ENCODE measurements at places on chromosomes 7 and 10. TPM values are rescaled to one million over a fixed set of nuclear protein-coding genes. Genes with fewer than 3 reads are reported as not detected.

GRCh38 chr10:128301051-128301450, 174.8 kb upstream of the MKI67 start:
- DNase-seq, result no peak

- no peak for DNase-seq
Measured at GRCh38 chr7:99531354-99531765, 20.6 kb downstream of the FAM200A start.

DNA sequence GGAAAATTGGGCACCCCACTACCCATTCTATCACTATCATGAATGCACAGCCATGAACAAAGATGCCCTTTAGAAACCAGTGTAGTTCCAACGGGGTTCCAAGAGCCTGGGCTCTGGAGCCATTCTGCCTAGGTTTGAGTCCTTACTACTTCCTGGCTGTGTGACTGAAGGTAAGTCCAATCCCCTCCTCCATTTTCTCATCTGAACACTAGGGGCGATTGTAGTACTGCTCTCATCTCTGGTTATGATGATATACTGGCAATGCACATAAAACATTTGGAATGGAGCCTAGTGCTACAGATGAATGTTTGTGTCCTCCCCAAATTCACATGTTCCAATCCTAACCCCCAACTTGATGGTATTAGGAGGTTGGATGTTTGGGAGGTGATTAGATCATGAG, 28.1 kb upstream of the CDH23 start:
- no peak for DNase-seq

The LRMDA gene
- total RNA-seq, result 5.5 TPM

The LANCL2 gene
- total RNA-seq, result 15.7 TPM

The EN2 gene
- 3.2 TPM for total RNA-seq

- no peak for DNase-seq
Measured at GRCh38 chr7:17326378-17326777, 27.9 kb downstream of the AHR start.

GRCh38 chr10:62437696-62438095, 63.5 kb downstream of the ZNF365 start:
- DNase-seq, result peak; percentile 59

The MRLN gene
- not detected for total RNA-seq

The SFRP5 gene
- 0.20 TPM for total RNA-seq

- DNase-seq, result no peak
Measured at GRCh38 chr7:73560109-73560835, 2.8 kb upstream of the BCL7B start.

The NEUROG3 gene
- not detected for total RNA-seq

The LBX1 gene
- total RNA-seq, result not detected

DNA sequence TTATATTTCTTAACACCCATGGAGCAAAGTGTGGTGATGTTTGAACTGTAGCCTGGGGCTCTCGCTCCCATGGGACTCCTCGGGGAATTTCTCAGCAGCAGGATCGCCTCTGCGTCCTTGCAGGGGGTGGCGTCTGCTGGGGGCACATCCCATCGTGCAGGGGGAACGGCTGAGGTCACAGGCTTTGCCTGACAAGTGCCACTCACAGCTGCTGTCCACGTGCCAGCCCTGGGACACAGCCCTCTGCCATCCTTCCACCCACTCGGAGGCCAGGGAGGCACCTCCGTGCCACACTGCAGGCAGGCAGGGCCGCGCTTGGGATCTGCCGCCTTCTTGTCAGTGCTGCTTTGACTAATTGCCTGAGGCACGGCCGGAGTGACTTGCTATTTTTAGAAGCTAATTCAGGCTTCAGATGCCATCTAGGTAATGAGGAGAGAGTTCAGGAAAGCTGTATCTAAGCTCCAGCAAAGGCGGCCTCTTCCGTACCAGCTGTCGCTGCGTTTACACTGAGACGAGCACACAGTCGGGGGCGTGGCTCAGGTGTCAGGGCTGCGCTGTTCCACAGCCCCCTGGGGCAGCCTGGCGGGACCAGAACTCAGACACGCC, 45.7 kb downstream of the PITRM1 start:
- no peak for DNase-seq

DNA sequence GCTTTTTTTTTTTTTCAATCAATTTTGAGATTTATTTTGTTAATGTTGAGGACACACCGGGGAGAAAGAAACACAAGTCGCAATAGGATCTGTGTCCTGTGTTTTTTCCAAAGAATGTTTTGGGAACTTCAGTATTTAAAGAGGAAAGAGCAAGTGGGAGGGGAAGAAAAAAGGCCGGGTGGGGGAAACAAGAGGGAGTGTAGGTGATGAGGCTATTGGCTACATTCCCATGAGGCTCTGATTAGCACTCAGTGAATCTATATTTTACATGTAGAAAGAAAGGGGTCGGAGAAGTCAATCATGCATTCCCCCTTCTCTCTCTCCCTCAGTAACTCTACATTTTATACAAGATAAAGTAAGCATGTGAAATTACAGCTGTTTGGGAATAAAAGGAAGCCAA, 4.1 kb downstream of the ZNF680 start:
- DNase-seq, result no peak

GRCh38 chr10:130043491-130043890, 67.1 kb downstream of the C10orf143 start:
- DNase-seq, result no peak

The PODXL gene
- 15.5 TPM for total RNA-seq

- no peak for DNase-seq
Measured at GRCh38 chr7:96016056-96016586, 243.8 kb downstream of the DYNC1I1 start.

DNA sequence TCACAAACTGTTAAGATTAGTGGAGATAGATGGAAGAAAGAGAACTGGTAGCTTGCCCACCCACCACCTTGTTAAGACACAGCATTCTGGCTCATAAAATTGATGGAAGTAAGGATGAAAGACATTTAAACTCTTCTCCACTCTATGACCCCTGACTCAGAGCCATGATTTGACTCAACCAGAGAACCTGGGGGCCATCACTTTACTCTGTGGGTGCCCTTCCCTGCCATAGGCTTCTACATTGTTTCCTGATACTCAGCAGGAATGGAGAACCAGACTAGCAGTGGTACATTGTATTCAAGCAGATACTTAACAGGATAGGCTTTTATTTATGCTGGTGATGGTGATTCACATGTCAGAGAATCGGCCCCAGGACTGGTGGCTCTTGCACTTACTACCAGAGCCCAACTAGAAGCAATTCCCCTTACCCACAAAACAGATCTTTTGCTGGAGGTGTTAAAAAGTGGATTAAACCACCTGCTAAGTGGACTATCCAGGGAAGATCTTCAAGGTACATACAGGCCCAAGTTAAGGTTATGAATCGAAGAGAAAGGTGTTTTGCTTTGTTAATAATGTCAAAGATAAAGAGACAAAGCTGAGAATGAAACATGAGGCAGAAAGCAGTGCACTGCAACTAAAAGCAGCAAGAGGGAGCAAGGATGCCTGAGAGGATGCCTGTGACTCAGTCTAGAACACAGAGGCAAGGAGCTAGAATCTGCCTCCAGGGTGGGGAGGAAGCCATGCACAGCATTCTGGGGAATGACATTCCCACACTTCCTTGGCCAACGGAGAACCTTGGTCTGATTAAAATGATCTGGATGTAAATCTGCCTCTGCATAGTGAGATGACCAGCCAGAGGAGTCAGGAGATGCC, 36.0 kb upstream of the GLI3 start:
- no peak for DNase-seq

DNA sequence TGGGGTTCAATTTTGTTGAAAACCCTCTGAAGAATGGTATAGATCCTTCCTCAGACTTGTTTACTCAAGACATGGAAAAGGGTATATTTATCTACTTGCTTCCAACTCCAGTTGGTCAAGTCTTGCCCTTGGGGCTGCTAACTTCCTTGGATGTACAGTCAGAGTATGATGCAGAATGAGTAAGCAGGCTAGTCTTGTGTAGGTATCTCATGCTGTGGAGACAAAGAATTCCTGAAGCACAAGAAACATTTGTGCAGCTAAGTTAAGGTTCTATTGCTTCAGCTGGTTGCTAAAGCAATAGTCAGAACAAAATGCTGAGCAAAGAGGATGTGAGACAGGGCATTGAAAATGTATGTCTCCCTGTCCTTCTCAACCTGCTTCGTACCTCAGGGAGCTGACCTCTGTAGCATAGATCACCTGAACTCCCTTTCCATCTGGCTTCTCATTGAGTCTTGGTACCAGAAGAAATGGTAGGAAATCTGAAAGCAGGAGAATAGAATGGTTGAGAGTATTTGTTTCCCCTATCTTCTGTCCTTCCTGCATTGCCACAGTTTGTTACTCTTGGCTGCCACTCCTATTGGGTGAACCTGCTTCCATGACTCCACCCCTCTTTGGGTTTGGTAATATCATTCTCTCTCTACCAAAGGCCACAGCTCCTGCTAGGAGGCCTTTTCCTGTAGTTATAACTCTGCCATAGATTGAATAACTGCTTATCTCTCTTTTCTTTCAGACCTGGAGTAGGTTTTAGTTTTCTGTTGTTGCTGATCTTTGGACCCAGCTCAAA, 346.0 kb downstream of the PHF14 start:
- DNase-seq, result no peak

DNA sequence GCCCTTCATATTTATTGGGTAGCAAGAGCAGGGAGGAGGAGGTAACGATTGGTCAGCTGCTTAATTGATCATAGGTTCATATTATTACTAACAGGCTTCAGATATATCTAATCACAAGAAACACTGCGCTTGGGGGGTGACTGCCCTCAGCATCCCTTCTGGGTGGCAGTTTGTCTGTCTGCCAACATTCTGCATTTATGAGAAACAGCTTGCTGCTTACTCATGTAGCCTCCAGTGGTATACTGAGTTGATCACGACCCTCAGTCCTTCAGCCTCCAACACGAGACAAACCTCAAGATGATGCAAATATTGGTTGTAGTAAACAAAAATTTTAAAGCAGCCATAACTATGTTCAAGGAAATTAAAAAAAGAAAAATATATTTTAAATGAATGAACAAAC, 657.8 kb upstream of the PHF14 start:
- DNase-seq, result no peak

DNA sequence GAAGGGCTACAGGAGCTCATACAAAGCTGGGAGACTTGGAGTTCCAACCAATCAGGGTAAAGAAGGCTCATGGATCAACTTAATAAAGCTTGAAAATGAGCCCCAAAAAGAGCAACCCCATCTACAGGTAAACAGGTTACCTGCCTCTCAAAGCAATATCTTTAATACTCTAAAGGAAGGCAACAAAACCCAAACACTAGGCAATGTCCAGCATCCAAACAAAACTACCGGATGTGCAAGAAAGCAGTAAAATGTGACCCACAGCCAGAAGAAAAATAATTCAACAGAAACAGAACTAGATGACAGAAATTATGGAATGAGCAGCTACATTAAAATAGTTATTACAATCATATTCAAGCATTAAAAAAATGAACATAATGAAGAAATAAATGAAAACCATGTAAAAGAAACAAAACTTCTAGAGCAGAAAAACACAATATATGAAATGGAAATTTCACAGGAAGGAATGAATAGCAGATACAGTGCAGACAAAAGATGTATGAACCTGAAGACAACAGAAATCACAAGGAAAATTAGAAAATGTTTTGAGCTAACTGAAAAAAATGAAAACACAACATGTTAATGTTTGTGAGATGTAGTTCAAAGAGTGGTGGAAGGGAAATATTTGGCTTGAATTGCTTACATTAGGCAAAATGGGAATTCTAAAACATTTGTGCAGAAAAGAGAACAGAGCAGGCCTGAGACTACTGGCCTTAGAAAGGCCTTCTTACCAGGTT, 30.5 kb upstream of the ZMIZ1 start:
- DNase-seq, result no peak

DNA sequence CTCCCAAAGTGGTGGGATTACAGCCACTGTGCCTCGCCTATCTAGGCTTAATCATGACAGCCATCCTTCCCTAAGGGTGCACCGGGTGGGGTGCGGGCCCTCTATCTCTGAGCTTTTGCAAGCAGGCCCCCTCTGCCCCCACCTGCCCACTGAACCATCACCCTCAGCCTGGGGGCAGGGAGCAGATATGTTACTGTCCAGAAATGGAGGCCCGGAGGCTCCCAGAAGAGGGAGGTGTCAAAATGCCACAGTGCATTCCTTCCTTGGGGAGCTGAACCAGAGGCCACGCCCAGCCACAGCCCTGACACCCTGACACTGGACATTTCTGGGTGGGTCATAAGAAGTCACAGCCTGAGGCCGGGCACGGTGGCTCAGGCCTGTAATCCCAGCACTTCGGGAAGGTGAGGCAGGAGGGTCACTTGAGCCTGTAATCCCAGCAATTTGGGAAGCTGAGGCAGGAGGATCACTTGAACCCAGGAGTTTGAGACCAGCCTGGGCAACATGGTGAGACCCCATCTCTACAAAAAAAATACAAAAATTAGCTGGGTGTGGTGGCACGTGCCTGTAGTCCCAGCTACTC, 129.8 kb upstream of the TNRC18 start:
- DNase-seq, result peak; percentile 74

Data from Calu3 (cell line).